ENCODE measurements at places on chromosomes 11 and 22.
A peak's percentile ranks its signal among the peaks of the same experiment; 100 is the strongest.

DNA sequence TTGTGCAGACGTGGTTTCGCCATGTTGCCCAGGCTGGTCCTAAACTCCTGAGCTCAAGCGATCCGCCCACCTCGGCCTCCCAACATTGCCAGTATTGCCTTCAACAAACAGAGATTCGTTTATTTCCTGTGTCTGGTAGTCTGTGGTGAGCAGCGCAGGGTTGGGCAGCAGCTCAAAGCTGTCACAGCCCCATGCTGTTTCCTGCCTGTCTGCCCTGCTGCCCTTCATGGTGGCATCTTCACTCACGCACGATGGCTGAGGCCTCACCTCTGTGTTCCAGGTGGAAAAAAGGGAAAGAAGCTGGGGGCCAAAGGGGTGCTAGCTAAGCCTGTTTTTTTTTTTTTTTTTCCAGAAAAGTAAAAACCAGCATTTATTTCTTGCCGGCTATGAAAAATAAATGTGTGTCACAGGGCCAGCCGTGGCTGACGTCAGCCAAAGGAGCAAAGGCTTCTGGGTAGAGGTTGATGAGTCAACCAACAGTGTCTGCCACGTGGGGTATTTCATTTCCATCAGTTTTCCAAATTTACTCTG lies 28.8 kb downstream of the TBC1D22A start:
- DNase-seq: no peak

DNA sequence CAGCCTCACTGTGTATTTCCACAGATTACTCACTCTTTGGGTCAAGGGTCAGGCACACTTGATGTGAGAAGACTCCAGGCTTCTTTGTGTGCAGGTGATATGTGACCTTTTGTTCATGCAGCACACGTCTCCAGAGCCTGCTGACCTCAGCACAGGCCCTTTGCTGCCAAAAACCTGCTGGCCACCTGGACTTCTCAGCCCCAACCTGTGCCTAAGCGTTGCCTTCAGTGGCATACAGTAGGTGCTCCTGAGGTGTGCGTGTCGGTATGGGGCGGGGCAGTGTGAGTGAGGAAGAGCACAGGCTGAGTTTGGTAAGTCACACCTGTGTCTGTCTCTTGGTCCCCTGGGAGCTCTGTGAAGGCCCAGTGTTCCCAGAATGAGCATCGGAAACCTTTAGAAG lies 58.1 kb downstream of the WNT11 start:
- DNase-seq: no peak

DNA sequence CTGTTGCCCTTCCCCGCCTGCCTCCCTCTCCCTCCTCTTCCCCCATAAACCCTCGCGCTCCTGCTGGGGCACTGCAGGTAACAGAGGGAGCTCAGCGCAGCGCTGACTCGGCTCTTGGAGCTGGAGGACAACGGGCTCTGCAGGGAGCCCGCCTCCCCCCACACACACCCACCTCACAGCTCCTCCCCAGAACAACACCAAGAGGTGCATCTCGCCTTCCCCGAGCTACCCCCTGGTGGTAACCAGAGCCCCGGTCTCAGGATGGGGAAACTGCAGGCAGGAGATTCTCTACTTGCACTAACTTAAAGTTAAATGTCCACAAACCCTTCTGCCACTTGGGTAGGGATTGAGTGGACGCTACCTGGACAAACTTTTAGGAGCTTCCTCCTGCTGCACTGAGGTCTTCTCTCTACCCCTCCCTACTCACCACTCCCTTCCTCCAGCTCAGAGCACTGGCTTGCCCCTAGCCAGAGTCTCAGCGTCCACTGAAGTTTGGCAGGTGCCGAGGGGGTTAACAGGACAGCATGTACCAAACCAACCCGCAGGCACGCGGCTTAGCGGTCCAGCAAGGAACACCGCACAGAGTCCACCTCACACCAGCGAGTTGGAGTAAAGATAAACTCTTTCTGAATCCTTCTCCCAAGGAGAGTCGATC lies 4.0 kb upstream of the SCN4B start:
- DNase-seq: no peak

- DNase-seq: no peak
These were observed 407.0 kb downstream of the BRD1 start for GRCh38 chr22:49420651-49421050.

DNA sequence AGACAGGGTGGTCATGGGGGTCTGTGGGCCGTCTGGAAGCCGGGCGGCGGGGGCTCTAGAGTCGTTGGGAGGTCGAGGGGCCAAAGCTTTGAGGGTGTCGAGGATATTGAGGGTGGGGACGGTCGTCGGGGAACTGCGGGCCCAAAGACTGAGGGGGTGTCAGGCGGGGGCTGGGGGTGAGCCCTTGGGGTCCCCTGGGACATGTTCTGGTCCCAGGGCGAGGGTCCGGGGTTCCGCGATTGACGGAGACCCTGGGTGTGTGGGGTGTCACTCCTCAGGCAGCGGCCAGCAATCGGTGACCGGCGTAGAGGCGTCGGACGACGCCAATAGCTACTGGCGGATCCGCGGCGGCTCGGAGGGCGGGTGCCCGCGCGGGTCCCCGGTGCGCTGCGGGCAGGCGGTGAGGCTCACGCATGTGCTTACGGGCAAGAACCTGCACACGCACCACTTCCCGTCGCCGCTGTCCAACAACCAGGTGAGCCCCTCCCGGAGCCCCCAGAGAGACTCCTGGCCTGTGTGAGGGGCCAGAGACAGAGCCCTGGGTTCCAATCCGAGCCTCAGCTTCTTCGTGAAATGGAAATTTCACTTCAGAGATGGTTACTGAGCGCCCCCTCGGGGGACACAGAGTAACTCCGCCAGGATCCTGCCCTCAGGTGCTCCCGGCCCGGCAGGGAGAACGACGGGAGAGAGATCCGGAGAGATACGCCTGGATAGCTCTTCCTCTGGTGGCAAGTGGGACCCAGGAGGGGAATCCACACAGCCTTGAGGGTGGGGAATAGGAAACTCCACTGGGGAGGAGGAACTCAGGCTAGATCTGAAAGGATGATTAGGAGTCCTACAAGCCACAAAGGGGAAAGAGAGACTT lies 714 bp downstream of the SDF2L1 start:
- no peak for DNase-seq

DNA sequence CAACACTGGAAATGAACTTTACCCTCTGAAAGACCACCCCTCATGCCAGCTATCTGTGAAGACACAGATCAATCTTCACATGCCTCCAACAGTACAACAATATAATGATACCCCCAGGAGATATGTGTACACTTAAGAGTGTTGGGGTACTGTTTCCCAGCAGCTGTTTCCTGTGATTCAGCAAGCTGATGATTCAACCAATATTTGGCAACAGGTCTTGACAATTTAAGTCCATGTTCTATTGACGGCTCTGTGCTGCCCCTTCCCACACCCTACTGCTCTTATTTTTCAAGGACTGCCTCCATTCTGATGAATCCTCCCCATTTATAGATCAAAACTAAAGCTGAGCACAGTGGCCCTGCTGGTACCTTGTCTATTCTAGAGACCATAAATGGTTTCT lies 6.6 kb downstream of the SNX19 start:
- DNase-seq: no peak

- no peak for DNase-seq
These were observed 6.5 kb upstream of the CSTPP1 start for GRCh38 chr11:46930089-46930488.

DNA sequence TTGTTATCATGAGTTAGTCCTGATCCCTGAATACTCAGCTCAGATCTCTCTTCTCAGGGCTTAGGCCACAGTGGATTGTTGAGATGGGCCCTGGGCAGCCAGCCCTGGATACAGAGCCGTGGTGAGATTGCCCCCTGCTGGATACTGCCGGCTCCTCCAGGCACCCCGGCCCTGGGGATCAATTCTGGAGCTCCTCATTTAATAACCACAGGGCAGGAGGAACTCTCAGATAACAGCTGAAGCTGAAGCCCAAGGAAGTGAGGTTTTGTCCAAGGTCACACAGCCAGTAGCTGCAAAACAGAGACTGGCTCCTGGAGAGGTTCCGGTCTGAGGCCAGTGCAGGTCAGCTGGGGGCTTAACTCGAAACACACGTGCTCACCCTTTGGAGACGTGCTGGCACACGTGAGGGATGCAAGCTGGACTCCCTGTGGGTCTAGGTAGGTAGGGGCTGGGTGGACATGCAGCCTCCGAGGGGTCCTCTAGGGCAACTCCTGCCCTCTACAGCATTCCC lies 16.0 kb downstream of the USH1C start:
- DNase-seq: peak; percentile 67

DNA sequence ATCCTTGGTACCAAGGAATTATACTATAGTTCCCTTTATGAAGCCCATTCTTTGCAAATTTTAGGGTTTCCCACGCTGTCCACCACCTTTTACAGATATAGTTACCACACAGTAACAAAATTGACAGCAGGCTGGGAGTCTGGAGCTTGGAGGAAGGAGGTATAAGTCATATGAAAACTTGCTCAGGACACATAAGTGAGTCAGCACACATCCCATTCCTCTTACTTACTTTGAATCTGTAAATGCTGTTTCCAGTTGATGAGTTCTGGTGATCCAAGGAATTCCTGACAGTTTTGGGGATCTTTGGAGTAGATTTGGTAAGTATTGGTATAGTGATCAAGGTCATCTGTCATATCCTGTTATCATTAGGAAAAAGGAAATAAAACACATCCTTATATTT lies 19.2 kb downstream of the GLYAT start:
- no peak for DNase-seq

GRCh38 chr11:128692753-128693415 lies 988 bp upstream of the FLI1 start:
- DNase-seq: no peak

DNA sequence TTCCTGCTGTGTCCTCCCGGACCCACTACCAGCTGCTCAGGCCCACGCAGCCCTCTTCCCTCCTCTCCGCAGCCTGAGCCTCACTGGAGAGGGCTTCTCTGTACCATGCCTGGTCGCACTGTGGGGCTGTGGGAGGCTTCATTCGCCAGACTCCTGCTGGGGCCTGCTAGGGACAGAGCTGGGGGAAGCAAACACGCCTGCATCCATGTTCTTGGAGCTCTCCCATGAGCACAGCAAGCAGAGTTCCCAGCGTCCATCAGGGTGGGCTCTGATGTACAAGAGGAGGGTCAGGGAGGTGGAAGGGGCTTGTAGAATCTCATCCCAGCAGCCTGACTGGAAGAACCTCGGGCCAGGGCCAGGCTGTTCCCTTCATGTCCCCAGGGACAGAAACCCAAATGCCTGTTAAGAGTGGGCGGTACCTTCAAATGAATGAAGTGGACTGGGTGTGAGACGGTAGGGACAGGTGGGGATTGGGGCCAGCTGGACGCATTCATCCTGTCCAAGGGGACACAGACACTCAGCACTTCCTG lies 59.9 kb downstream of the MPPED1 start:
- peak; percentile 25 for DNase-seq

GRCh38 chr11:9139628-9140357 lies 48.4 kb upstream of the SCUBE2 start:
- no peak for DNase-seq

- DNase-seq: no peak
These were observed 44.0 kb downstream of the MYO7A start for GRCh38 chr11:77171885-77172665.

DNA sequence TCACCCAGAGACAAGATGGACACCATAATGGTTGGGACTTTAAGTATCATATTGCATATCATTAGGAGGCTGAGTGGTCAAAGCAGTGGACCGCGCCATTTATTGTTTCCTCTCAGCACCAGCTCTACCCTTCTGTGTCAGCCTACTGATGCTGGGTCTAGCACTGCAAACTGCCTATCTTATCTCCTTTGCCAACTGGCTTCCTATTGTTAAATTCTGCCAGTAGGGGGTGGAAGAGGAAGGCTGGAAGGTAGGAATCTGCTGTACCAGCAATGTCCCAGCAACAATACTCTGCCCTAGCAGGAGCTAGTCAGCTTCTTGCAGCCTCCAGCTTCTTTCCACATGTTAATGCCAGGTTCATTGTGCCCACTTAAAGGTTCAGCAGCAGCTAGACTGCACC lies 367.1 kb upstream of the PDGFD start:
- no peak for DNase-seq

- DNase-seq: peak; percentile 34
These were observed 6.8 kb upstream of the RGL4 start for GRCh38 chr22:23684026-23684425.

- peak; percentile 93 for DNase-seq
These were observed 15.8 kb downstream of the BLID start for GRCh38 chr11:122100037-122100755.

- DNase-seq: no peak
These were observed 885.8 kb downstream of the KCNA4 start for GRCh38 chr11:29131055-29131454.

GRCh38 chr22:20155330-20156041 lies 4.6 kb upstream of the CCDC188 start:
- DNase-seq: no peak

DNA sequence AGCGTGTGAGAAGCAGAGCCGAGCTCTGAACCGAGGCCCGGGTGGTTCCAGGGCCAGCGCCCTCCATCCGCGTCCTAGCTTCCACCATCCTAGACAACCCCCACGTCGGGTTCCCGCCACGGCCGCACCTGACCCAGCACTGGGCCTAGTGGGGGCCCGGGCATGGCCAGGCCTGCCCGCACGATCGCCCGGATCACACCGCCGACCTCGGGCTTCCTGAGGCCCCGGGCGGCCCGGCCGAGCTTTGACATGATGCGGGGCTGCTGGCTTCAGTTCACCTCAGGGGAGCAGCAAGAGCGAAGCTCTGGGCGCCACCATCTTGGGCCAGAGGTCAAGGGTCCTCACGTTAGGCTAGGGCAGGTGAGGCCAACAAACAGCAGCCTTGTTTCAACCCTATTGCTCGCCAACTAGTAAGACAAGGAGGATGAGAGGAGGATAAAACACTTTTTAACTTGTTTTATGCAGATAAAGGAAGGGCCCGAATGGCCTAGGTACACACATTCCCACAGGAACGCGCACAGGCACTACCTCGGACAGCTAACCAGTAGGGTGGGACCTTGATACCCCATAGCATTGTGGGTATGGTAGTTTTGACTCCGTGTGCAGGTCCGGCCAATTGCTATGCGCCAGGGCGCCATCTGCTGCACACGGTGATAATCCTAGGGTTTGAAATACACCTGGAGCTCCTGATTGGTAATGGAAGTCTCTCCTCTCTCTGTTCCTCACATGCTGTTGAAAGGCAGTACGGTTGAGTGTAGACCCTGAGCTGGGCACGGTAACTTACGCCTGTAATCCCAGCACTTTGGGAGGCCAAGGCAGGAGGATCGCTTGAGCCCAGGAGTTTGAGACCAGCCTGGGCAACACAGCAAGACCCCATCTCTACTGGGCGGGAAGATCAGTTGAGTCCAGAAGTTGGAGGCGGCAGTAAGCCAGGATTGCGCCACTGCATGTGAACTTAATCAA lies at the start of gene MRPL11:
Gene MRPL11, minus strand, starts transcription at position 345 of the 963 bp plus-strand sequence. Its CDS starts 94 bp downstream, at position 251.
- DNase-seq: peak; percentile 96

GRCh38 chr11:128766591-128767081 lies 72.8 kb downstream of the FLI1 start:
- no peak for DNase-seq

- no peak for DNase-seq
These were observed 27.2 kb downstream of the STIM1 start for GRCh38 chr11:3882655-3883054.

DNA sequence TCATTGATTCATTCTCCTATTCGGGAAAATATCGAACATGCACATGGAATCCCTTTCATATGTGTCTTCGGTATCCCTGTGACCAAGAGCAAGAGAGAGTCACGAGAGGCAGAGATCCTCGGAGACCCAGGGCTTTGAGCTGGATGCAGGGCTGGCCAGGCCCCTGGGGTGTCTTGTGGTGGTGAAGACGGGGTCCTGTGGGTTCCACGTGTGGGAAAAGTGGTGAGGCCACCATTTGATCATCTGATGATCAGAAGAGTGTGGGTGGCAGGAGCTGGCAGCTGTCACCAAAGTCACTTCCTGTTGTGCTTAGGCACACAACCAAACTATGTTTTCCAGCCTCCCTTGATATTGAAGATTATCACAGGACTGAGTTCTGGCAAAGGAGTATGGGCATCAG lies 94.0 kb downstream of the BRD1 start:
- no peak for DNase-seq

GRCh38 chr11:46134540-46134939 lies 13.3 kb upstream of the PHF21A start:
- no peak for DNase-seq
